H54 (cell line): ENCODE measurements at places on chromosomes 13 and 19.

DNA sequence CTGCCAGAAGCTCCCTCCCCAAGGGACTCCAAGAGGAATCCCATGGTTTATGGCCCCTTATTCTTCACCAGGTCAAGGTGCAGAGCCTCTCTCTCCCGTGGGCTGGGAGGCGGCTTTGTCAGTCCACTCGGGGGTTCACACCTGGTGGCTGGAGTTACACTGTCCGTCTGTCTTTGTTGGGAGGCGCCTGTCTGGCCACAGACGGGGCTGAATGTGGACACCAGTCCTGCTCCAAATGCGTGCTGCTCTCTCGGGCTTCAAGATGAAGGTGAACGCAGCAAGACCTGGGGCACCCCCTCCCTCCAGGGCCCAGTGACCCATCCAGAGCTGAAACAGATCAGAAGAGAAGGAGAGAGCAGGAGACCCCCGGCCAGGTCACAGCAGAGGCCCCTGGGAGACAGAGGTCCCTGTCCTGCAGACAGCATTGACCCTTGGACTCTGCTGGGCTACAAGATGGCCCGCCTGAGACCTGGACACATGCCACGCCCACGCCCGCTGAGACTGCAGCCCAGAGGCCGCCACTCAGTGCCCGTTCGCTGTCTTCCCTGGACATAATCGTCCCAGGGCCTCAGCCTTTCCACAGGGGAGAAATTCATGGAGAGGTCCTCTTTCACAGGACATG is 29.9 kb upstream of the TUBGCP3 start:
- DNase-seq, result no peak

GRCh38 chr19:57664269-57665127 is 4.2 kb upstream of the ZSCAN4 start:
- DNase-seq, result peak; percentile 76

DNA sequence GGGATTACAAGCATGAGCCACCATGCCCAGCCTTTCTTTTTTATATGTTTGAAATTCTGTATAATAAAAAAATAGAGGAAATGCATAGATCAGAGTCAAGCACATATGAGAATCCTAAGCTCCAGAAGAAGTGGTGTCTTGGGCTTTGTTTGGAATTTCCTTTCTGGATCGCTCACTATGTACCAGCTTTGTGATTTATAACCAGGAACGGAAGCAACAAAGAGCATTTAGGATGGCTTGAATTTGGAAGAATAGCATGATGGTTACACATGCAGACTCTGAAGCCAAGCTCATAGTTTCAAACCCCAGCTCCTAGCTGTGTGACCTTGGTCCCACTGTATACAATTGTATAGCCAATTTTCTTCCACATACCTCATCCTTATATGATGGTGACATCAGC is 28.0 kb upstream of the SLC15A1 start:
- no peak for DNase-seq

DNA sequence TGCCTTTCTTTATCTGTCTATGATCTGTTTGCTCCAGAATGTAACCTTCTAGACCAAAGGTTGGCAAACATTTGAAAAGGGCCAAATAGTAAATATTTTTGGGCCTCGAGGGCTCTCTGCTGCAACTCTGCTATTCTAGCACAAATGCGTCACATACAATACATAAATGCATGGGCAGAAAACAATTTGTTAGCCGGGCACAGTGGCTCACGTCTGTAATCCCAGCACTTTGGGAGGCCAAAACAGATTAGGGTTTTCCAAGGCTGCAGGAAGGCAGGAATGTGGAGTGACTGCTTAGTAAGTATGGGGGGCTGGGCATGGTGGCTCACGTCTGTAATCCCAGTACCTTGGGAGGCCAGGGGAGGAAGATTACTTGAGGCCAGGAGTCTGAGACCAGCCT is 21.9 kb upstream of the EVI5L start:
- no peak for DNase-seq

- DNase-seq, result no peak
Measured at GRCh38 chr19:39514840-39515550, at the start of gene SELENOV. TSS of gene SELENOV (plus strand) at chr19:39515139. CDS start at chr19:39515213, 74 bp downstream.

- no peak for DNase-seq
Measured at GRCh38 chr19:36939153-36939552, 23.0 kb downstream of the ZNF568 start.

- DNase-seq, result no peak
Measured at GRCh38 chr19:39252458-39252857, 3.8 kb upstream of the IFNL4 start.

DNA sequence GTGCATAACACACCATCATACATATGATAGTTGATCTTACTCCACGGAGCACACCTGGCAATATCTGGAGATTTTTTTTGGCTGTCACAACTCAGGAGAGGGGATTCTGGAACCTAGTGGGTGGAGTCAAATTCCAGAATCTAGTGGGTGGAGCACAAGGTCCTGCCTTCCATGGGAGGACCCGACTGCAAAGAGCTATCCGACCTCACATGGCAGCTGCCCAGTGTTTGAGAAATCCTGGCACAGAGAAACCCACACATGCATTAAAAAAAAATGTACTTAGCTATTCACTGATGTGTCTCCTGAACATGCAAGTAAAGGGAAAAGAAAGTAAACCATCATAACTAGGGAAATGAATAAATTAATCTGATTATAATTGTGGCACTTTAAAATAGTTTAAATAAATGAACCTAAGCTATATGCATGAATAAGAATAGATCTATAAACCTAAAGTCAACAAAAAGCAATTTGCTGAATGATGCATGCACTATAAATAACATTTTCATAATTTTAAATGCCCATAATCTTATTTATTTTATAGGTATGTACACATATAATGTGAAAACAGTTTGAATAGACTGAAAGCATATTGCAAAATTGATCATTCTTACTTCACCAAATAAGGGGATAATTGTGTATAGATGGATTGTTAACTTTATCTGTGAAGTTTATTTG is 300.3 kb downstream of the MYO16 start:
- no peak for DNase-seq

GRCh38 chr13:106594980-106595379 is 27.0 kb upstream of the ARGLU1 start:
- DNase-seq, result no peak

GRCh38 chr13:108573455-108573854 is 56.0 kb upstream of the MYO16 start:
- DNase-seq, result no peak

GRCh38 chr13:75195495-75196146 is 286.3 kb downstream of the TBC1D4 start:
- no peak for DNase-seq

DNA sequence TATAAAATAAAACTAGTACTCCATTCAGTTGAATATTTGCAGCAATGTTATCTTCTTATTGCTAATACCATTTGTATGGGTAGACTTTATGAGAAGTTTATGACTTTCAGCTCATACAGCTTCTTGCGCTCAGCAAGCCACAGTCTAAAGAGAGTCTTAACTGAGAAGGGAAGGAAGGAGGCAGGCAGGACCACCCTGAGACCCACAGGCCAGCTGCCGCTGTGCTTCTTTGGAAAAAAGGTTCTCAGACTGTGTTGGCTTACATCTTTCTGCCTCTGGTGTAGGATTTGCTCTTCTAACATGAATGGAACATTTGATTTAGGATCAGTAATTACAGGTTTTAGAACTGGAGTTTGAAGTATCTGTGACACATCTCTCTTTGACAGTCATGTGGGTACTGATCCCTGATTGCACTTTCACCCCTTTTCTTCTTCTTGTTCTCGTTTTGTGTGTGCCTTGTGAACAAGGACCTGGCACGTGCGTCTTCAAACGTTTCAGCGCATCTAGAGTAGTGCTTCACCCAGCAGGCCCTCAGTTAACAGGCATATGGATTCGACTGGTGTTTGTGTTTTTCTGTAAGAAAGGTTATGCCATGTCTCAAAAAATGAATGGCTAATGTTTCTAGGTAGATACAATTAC is 7.1 kb upstream of the GPR18 start:
- DNase-seq, result no peak

DNA sequence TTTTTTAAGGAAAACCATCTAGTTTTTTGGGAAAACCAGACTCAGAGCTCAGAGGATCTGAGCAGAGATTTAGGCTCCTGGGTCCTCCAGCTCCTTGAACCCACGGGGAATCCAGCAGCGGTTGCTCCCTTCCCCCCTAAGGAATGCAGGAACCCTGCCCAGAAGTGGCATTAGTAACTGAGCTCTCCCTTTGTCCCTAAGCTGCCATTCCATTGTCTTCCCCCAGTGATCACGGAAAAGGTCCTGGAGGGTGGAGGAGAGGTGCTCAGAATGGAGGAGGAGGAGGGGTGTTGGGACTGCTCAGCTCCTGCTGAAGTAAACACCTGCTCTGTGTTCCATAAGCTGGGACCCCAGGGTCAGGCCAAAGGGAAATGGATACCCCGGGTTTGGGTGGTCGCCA is 16.8 kb upstream of the OR1M1 start:
- DNase-seq, result no peak

DNA sequence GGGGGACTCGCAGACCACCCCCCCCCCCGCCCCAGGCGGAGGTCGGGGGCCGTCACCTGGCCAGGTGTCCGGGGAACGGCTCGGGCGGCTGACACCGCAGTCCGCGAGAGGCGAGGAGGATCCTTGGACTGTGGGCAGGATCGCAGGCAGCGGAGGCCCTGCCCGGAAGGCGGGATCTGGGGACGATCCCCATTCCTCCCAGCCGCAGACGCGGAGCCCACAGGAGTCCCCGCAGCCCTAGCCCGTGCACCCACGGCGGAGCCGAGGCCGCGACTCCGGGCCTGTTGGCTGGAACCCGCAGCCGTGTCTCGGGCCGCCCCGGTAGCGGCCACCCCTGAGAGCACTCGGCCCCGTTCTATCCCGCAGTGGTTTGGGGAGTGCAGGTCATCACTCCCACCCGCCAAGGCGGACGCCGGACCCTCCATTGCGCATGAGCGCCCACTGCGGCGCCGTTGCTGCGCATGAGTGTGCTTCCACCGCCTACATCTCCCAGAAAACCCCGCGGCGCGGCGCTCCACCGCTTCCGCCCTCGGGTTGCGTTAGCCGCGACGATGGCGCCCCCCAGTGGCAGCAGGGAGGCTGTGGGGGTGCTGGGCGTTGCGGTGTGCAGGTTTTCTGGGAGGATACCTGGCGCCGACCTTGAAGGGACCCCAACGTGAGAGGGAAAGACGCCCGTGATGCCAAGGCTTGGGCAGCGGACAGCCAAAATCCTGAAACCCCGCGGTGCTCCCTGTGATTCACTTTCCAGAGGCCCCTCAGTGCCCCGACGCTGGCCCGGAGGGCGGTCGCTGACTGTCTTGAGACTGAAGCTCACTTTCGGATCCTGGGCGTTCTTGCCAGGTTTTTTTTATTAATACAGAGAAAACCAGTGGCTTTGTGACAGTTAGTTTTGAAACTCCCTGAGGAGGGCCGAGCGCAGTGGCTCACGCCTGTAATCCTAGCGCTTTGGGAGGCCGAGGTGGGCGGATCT is 4.4 kb upstream of the ZNF329 start:
- DNase-seq, result peak; percentile 85
